Hindlimb muscle (tissue), 1 donor: ENCODE measurements at places on chromosomes 7 and 10.

DNA sequence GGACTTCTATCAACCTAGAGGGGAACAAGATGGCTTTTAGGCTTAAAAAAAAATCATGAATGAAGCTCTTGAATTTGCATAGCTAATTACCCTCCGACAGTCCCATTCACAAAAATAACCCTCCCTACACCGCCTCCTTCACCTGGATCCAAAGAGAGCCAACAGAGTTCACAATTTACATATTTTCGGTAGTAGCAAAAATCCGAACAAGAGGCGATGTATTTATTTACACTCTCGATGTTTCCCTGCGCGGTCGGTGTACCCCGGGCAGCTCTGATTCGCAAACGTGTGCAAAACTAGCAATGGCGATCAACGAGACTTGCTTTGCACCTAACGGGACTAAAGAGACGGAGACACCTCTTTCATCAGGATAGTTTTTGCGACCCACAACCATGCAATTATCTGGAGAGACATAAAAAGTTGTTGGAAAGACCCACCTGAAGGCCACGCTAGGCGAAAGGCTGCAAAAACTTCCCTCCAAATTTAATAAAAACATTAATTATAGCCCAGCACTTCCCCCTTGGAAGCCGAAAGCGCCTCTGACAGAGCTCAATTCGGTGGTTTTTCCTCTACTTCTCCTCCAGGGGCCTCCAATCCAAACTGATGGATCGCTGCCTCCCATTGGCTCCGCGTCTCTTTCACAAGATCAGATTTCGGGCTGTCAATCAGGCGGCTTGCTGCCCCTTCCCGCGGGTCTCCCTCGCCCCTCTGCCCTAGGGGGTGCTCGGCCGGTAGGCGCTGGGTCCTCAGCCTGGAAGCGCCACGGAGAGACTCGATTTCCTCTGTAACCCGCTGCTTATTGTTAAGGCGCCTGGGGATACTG, at the start of gene ETV1:
Gene ETV1, minus strand, starts transcription at position 541 of the 823 bp plus-strand sequence. CDS start 614 bp downstream, outside the sequence.
- peak; percentile 90 for DNase-seq

- no peak for DNase-seq
Observed at GRCh38 chr7:69199041-69199440, 399.2 kb upstream of the AUTS2 start.

- no peak for DNase-seq
Observed at GRCh38 chr7:27102581-27103442, at the start of gene HOXA2. Gene HOXA2 (minus strand): TSS chr7:27102683. CDS start chr7:27102500, 183 bp downstream.

GRCh38 chr7:25117226-25118047, 7.6 kb downstream of the CYCS start:
- no peak for DNase-seq

GRCh38 chr7:96320442-96320841, 1.5 kb downstream of the SLC25A13 start:
- no peak for DNase-seq

DNA sequence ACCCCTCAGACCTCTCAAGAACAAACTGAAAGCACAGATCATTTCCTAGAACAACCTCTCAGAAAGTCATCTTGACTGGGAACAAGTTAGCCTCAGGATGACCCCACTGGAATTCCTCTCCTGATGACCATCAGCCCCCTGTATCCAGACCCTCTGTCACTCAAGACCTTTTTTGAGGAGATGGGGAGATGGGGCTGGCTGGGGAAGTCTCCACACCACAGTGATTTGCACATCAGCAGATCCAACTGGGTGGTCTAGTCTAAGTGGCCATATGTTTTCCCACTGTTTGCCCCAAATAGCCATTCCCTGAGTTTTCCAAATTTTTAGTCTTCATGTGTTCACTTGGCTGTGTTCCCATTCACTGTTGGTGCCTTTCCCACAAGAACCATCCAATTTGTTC, 452.4 kb upstream of the NPVF start:
- no peak for DNase-seq

GRCh38 chr10:72663971-72664370, 28.0 kb upstream of the MCU start:
- DNase-seq = no peak

- DNase-seq = peak; percentile 54
Observed at GRCh38 chr10:72889391-72889831, 4.1 kb upstream of the OIT3 start.

GRCh38 chr7:14332155-14332554, 342.7 kb upstream of the ETV1 start:
- DNase-seq = no peak

DNA sequence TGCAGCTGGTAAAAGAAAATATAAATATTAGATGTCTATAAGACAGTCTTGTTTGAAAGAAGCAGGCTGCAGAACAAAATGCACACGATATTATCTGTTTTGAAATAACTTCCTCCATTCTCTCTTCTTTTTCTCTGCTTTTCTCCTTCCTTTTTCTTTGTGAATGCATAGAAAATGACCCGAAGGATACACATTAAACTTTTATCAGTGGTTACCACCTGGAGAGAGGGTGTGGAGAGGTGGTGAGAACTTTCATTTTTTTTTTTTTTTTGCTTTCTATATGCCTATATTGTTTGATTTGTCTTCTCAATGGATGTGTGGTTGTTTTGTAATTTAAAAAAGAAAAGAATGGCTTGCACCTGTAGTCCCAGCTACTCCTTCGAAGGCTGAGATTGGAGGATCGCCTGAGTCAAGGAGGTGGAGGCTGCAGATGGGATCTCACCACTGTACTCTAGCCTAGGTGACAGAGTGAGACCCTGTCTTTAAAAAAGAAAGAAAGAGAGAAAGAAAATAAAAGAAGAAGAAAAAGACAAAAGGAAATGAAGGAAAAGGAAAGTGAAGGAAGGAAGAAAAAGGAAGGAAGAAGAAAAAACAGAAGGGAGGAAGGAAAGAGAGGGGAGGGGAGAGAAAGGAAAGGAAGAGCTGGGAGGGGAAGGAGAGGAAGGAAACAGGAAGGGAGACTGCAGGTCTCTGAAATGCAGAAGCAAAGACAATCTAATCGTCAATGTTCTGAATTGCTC, 64.4 kb downstream of the SAMD9 start:
- no peak for DNase-seq

DNA sequence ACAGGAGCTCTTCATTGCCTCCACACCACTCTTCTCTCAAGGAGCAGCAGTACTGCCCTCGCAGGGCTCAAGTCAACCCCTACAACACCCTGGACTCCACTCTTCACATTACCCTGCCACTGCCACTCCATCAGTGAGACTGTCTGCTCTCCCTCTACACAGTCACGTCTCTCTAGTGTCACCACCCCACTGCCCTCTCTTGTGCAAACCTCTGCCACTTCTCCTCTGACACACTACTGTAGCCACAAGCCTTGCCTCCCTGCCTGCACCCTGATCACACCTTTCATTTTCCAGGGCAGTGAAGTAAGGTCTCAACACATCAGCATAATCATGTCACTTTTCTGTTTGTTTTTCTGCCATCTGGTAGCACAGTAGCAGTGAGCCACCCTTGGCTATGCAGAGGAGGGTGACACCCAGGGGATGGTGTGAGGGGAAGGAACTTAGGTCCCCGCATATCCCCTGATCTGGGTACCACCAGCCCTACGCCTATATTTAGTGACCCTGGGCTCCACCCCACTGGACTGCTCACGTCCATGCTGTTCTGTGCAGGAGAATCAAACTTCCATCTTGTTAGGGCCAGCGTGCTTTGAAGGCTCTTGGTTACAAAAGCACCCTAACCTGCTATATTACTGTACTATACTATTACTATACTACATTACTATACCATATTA, 1.6 kb downstream of the C10orf143 start:
- no peak for DNase-seq

DNA sequence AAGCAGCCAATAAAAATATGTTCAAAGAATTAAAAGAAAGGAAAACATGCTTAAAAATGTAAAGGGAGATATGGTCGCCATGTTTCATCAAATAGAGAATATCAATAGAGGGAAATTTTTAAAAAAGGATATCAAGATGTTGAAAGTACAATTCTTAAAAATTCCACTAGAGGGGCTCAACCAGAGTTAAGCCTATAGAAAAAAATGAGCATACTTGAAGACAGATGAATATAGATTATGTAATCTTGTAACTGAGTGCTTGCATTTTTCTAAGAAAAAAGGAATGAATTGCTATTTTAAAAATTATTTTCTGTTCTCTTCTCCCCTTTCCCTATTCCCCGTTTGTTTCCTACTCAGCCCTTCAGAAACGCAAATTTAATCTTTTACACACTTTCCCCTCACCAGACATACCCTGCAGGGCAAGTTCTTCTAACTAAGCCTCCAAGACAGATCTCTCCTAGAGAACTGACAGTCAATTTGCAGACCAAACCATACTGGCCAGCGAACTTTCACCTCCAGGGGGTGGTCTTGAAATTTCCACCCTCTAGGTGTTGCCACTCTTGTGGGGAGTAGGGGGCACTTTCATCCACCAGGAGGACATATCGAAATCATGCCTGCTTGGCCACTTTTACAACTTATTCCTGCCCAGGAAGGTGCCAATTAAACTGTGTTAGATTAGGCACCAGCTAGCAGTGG, 67.7 kb downstream of the NSUN6 start:
- no peak for DNase-seq

DNA sequence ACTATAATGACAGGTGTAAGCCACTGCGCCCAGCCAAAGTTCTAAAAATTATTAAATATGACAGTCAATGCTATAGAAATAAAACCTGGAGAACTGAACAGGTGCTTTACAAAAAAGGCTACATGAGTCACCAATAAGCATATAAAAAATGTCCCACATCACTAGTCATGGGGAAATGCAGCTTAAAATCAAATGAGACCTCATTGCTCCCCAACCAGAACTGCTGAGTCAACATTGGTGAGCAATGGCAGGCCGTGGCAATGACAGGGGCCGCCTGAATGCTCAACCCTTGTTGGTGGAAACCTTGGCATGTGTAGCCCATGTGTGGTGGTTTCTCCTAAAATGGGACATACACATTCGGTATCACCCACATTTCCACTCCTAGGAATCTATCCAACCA, 352.3 kb upstream of the KLF6 start:
- no peak for DNase-seq

GRCh38 chr10:92483539-92483938, 90.4 kb downstream of the IDE start:
- no peak for DNase-seq

DNA sequence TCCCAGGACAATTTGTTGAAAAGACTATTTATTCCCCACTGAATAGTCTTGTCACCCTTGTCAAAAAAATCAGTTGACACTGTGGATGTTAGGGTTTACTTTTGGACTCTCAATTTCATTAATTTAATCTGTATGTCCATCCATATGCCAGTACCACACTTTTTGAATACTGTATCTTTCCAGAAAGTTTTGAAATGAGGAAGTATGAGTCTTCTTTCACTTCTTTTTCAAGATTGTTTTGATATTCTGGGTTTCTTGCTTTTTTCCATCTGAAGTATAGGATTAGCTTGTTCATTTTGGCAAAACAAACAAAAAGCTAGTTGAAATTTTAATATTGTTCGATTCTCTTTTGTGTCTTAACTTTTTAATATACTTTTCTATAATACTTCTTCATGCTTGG, 21.7 kb downstream of the KLHDC10 start:
- DNase-seq = no peak

- peak; percentile 40 for DNase-seq
Observed at GRCh38 chr10:23171232-23171876, 20.8 kb upstream of the PTF1A start.

- DNase-seq = no peak
Observed at GRCh38 chr10:116699049-116699448, 43.3 kb downstream of the HSPA12A start.

DNA sequence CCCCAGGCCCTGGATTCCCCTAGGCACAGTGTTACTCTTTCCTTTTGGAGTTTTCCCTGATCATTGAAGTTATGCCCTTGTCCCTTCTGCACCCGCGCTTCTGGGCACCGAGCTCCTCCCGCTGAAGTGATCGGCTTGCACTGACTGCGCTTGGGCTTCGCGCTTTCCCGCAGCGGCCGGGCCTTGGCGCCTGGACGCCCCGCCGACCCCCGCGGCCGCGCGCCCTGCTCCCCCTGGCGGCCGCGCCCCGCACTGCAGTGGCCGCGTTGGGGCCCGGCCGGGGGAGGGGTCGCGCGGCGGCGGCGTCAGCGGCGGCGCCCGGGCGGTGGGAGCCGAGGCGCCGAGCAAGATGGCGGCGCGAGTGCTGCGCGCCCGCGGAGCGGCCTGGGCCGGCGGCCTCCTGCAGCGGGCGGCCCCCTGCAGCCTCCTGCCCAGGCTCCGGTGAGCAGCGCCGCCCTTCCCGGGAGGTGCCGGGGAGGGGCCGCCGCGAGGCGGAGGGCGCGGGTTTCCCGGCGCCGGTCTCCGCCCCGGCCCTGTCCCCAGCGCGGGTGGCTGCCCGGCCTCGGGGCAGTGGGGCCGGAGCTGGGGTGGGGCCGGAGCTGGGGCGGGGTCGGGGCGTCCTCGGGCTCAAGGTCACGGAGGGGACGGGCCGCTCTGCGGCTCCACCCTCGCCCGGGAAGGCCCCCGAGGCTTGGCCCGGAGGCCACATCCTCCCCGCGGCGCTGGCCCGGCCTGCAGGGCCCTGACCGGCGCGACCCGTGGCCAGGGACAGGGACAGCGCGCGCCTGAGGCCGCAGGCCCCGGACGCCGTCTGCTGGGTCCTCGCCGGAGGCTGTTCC, at the start of gene NIPSNAP2:
Gene NIPSNAP2, plus strand, starts transcription at position 325 of the 839 bp plus-strand sequence. Its CDS starts 25 bp downstream, at position 350.
- peak; percentile 74 for DNase-seq

DNA sequence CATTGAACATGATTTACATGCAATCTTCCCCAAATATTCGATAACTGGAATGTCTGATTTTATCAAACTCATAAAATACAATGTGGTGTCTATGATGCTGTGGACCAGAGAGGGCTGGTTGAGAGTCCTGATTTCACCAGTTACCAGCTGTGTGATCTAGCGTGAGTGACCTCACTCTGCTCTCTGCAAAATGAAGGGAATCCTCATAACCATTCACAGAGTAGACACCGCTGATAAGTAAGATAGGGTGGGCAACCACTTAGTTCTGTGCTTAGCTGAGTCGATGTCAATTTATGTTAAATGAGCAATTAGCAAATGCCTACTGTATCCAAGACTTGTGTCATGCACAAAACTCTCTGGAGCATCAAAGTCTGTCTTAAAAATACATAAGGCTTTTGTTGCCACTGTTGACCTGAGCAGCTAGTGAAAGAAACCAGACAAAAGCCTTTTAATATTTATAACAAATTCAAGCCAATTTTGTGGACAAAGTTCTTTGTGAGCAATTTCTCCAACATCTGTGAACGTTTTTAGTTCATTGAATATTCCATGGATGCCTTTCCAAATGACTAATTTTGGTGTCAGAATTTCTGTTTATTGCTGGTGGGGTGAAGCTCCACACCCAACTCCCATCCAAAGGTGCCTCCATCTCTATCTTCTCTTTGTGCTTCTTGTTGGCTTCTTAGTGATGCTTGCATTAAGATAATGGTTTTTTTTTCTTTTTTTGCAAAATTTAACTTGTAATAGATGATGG, 314.2 kb downstream of the ADRA2A start:
- DNase-seq = no peak

- DNase-seq = no peak
Observed at GRCh38 chr10:75211007-75211691, 553 bp downstream of the VDAC2 start.
